Amniotic epithelial cell (primary cell): ENCODE measurements at places on chromosomes 1 and 21.
A peak's percentile ranks its signal among the peaks of the same experiment; 100 is the strongest.

- peak; percentile 56 for DNase-seq
Observed at GRCh38 chr1:68206848-68207689, 25.3 kb downstream of the WLS start.

GRCh38 chr1:181094416-181095212 is 6.1 kb downstream of the IER5 start:
- peak; percentile 91 for DNase-seq

GRCh38 chr1:33171977-33172813 is 9.6 kb downstream of the TRIM62 start:
- DNase-seq: no peak

- no peak for DNase-seq
Observed at GRCh38 chr1:217425422-217425821, 205.5 kb downstream of the GPATCH2 start.

GRCh38 chr1:70608815-70609214 is 197.7 kb downstream of the CTH start:
- no peak for DNase-seq

GRCh38 chr1:204326771-204327300 is 32.9 kb downstream of the PLEKHA6 start:
- DNase-seq: peak; percentile 61

DNA sequence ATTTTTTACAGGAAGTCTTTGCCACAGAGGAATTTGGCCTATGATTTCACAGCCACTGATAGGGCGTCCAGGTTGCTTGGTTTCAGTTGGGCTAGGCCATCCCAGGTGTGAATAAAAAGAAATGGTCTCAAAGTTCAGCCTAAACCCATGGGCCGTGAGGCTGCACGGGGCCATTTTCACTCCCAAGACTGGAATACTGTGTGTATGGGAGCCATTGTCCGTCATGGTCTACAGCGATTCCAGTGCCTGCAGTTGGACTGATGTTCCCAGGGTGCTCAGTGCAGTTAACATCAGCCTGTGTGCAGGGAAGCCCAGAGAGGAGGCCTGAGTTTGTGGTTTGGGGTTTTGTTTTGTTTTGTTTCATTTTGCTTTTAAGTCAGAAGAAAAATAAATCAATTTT is 133.2 kb downstream of the ADSS2 start:
- no peak for DNase-seq

DNA sequence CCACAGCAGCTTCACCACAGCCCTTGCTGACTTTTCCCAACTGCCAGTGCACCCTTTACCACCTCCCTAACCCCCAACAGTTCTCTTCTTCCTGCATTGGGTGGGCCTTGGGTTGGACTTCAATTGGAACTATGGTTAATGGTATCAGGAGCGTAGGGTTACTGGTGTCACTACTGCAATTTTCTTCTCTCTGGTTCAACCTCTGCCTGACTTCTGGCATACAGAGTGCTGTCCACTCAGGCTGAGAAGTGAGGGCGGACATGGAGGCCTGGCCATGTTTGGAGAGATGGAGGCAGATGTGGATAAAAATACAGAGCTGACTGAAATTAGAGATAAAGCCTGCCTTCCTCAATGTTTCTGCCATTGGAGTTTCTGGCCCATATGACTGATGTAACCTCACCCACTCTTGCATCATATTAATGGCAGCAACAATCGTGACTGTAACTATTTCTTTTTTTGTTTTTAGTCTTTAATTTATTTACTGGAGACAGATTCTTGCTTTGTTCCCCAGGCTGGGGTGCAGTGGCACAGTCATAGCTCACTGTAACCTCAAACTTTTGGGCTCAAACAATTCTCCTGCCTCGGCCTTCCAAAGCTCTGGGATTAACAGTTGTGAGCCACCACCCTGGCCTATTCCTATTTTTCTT is 87.8 kb downstream of the NAV1 start:
- no peak for DNase-seq

DNA sequence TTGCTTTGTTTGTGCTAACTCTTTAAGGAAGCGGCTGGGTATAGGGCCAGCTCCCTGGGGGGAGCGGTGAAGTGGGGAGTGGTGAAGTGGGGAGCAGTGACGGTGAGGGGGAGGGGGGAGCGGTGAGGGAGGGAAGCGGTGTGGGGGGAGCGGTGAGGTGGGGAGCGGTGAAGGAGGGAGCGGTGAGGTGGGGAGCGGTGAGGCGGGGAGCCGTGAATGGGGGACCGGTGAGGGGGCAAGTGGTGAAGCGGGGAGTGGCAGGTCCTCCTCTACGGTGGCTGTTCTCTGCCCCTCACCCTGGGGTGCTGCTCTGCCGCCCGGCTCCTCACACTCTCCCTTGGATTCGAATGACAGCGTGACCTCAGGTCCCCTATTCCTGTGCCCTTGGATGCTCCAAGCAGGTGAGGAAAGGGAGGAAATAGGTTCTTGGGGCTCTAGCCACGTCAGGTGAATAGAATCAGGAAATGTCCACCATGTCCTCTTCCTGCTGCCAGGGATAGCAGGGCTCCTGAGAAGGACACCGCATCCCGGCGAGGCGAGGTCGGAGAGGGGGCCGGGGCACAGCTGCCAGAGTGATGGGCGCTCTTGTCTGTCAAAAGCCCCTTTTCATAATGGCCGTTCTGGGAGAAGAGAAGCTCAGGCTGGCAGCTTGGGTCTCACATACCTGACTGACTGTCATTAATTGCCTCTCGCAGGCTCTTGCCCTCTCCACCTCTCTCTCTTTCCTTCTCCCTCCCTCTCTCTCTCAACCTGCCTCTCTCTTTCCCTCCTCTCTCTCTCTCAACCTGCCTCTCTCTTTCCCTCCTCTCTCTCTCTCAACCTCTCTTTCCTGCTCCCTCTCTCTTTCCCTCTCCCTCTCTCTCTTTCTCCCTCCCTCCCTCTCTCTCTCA is 134.2 kb downstream of the PGBD5 start:
- DNase-seq: no peak

- peak; percentile 88 for DNase-seq
Observed at GRCh38 chr21:43609501-43610340, 49.6 kb downstream of the HSF2BP start.

DNA sequence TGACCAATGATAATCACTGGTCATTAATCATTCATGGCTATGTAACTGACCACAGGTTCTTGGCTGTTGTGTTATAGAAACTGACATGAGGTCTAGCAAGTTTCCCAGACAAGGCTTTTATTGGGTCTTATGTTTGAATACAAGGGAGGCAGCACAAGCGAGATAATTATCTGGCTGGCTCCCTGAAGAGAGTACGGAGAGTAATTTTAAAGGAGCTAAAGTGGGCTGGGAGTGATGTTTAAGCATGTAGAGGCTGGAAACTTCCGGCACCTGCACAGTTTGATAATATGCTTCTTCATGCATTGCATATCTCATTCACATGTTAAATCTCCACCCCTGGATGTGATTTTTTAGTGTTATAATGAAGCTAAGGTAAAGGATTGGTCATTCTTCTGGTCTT is 116.2 kb upstream of the KCNK1 start:
- DNase-seq: no peak

DNA sequence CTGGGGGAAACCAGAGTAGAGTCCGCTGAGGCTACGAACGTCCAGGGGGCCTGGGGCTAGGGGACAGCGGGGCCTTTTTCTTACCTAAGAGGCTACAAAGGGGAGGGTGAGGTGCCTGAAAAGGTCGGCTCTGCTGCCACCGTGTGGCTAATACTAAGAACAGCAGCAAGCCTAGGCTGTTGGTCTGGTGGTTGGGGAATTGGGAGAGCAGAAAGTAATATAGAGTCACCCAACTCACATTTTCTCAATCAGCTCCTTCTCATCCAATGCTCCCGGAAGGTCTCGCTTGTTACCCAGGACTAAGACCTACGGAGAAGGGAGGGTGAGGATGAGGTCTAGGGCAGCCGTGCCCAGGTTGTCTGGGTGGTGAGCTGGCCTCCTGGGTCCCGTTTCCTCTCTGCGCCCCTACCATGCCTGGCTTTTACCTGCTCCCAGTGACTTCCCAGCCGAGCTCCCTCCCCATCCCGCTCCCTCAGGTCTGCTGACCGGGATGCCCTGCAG is 9.3 kb downstream of the ARL8A start:
- peak; percentile 52 for DNase-seq

DNA sequence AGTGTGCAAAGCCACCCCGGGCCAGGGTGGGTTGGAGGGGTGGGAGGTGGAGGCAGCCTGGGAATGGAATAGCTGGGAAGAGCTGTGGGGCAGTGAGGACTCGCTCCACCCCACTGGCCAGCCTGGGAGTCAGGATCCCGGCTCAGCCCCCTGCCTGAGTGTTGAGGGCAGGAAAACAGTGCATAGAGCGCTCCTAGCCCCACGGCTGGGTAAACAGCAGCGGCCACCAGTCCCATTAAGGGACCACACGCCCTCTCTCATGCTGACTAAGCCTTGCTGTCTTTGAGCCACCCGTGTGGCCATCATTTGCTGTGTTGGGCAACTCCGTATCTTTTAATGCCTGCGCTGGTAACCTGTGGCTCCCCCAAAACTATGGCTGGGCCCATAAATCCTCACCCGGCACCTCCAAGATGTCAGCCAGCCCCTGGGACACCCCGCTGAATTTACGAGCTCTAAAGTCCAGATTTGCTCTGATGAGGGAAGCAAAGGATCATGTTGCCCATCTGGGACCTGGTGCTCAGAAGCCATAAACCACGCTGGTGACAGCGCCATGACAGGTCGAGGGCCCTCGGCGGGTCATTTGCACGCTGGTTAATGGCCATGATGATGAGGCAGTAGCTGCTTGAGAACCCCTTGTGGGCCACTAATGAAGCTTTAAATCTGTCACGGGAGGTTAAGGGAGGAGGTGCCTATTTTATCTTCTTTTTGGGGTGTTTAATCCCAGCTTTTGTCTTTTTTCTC is 34.9 kb downstream of the SYF2 start:
- no peak for DNase-seq

- DNase-seq: no peak
Observed at GRCh38 chr1:171219346-171220080, 28.8 kb upstream of the FMO1 start.

- peak; percentile 84 for DNase-seq
Observed at GRCh38 chr1:2231532-2232254, 3.6 kb downstream of the SKI start.

DNA sequence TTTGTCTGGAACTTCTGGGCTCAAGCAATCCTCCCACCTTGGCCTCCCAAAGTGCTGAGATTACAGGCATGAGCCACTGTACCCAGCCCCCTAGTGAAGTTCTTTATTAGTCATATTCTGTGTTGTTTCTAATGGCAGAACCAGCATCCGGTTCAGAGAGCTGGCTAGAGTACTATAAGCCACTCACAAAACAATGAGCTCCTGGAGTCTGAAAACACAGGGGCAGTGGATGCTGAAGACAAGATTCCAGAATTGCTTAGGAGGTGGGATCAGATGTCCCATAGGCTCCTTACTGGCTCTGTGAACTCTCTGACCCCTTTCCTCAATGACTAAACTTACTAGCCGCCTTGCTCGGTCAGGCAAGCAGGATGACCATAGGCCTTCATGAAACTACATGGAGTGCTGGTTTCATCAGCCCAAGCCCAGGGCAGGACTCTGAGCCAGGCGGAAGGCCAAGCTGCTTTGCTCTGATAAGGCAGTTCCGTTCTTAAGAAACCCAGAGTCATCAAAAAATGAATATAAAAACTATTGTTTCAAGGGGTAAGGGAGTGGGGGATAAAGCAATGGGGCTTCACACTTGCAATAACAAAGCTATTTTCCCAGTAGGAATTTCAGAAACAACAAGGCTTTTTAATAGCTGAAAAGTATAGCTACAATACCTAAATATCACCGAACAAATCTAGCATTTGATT is 8.1 kb downstream of the MTHFR start:
- peak; percentile 50 for DNase-seq

DNA sequence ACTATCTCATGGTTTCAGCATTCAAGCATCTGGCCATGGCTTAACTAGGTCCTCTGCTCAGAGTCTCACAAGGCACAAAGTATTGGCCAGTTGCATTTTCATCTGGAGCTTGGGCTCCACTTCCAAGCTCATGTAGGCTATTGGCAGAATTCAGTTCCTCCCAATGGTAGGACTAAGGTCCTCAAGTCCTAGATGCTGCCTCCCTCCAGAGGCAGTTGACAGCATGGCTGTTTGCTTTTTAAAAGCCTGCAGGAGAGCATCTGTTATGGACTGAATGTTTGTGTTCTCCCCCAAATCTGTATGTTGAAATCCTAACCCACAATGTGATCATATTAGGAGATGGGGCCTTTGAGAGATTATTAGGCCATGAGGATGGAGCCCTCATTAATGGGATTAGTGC is 38.0 kb upstream of the HLX start:
- peak; percentile 32 for DNase-seq

- no peak for DNase-seq
Observed at GRCh38 chr1:109361069-109361468, 36.6 kb downstream of the SORT1 start.

- DNase-seq: peak; percentile 31
Observed at GRCh38 chr1:11845641-11846335, 1.8 kb downstream of the NPPA start.

GRCh38 chr1:166789286-166789685 is 50.0 kb upstream of the POGK start:
- no peak for DNase-seq

- DNase-seq: no peak
Observed at GRCh38 chr21:41390043-41390639, 28.3 kb downstream of the MX2 start.

GRCh38 chr1:100137602-100138001 is 4.6 kb downstream of the TRMT13 start:
- DNase-seq: no peak

DNA sequence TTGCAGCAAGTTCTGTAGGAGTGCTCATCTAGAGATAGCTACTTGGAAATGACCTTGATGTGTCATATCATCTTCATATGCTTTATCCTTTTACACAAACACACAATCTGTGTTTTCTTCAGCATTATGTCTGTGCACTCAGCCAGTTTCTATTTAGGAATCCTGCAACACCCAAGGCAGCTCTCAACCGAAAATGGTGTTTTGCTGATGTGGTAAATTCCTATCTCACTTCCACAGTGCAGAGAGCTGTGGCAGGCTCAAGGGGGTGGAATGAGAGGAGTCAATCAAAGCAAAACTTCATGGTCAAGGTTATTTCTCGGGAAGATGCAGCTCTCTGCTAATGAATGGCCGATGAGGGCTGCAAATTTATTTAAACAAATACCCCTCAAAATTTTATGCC is 59.3 kb downstream of the IGSF5 start:
- DNase-seq: no peak
